Fibroblast of mammary gland (primary cell): ENCODE measurements at places on chromosomes 5 and 9.

- no peak for DNase-seq
Observed at GRCh38 chr9:78502566-78502965, 205.6 kb downstream of the PSAT1 start.

DNA sequence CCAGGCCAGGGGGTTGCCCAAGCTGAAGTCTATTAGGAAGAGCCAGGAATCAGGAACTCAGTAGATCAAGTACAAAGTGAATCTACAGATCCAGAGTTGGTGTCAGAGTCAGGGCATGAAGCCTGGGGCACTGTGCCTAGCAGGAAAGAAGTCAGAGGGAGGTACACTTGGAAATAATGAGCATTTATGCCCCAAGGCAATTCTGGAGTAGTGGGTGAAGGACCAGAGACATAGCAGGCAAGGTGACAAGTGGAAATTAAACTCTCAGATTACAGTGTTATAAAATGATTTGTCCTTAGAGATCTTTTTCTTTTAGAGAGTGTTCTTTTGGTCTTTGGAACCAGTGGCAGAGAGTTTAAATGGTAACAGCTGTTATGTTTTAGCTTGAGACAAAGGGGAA, 138.0 kb downstream of the ADAMTSL1 start:
- DNase-seq = no peak

DNA sequence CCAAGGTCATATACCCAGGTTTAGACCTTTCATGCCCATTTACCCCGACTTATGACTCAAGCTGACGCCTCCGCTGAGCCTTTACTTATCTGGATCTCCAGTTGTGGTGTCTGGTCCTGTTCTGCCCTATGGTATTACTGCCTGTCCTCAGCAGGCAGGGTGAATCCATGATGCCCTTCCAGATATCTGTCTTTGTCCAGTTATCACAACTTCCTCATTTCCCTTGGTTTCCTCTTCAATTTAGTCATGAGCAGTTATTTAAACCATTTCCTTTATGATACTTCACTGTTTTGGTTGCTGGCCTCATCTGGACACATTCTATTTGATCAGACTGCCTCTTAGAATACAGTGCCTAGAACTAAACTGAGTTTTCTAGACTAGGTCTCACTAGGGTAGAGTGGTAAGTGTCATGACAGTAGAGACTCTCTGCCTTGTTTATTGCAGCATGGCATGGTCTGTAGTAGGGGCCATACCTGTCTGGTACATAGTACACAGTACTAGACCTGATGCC, 93.3 kb downstream of the MELK start:
- no peak for DNase-seq

GRCh38 chr5:169893571-169893970, 86.7 kb downstream of the INSYN2B start:
- peak; percentile 51 for DNase-seq

DNA sequence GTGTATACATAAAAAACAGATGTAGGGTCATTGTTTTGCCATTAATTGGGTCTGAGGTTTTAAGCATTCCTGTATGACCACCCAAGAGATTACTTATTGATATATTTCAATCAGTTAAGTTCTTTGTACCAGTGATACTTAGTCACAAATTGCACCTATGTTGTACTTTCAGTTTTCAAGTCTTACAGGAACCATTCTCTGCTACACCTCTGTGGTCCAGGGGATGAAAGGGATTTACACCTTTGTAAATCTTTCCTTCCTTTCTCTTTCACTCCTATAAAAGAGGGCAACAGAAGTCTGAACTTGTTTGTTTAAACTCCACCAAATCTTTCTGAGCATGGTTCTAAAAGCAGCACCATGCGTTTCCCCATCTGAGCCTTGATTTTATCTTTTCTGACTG, 86.1 kb downstream of the DEPDC1B start:
- no peak for DNase-seq

GRCh38 chr9:6460189-6460768, 47.3 kb downstream of the UHRF2 start:
- no peak for DNase-seq

GRCh38 chr5:62144401-62145022, 161.5 kb upstream of the KIF2A start:
- peak; percentile 4 for DNase-seq

DNA sequence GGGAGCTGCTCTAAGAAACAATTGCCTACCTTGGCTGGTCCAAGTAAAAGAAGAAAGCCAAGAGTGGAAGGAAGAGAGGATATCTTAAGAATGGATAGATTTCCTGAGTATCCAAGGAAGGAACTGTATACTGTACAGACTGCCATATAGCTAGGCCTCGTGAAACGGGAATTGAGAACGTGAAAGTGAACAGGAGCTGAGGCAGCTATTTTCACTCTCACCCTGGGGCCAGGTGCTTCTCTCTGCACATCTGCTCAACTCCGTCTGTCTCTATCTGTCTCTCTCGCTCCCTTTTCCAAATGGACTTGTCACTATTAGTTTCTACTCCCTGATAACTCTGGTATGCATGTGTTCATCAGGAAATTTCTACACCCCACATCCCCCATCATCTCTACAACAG, 35.9 kb upstream of the TESK1 start:
- DNase-seq = no peak

DNA sequence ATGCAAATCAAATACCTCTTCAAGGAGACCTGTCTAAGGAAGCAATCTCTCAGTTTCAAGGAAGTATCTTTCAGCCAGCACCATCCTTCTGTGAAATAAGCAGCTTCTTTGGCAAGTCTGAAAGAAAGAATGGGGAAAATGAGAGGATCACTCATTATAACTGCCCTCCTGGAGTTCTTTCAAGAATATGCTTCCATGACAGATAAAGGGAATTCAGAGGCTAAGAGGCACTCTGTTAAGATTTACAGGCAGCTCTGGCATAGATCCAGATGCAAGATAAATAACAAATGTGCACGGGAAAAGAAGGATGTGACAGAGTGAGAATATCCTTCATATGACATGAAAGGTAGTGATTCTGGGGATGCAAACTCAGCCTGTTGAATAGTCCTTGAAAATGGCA, 348.2 kb upstream of the CCNG1 start:
- no peak for DNase-seq

DNA sequence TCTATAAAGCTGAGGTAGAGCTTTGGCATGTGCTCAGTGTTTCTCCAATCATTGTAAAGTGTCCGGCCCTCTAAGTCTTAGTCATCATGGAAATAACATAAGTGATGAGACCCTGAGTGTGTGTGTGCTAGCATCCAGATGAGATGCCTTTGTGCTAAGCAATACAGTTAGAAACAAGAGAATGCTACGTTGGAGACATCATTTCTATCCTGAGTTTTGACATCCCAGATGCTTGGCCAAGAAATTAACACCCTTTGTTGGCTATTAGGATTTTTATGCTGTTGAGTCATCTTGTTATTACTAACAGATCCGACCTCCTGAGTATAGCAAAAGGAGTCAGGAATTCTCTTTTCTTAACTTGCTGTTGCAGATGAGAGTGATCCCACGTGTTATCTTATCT, 508.0 kb downstream of the GADD45G start:
- DNase-seq = peak; percentile 49

GRCh38 chr9:75108571-75108970, 20.3 kb downstream of the OSTF1 start:
- DNase-seq = peak; percentile 60

GRCh38 chr5:132003982-132004381, 7.5 kb downstream of the ACSL6 start:
- DNase-seq = no peak
